CD4-positive, alpha-beta T cell treated with Interleukin-4 for 4 hours (primary cell): ENCODE measurements at places on chromosomes 2 and 18.

GRCh38 chr2:131127076-131127475 is 21.9 kb downstream of the PLEKHB2 start:
- DNase-seq: no peak

DNA sequence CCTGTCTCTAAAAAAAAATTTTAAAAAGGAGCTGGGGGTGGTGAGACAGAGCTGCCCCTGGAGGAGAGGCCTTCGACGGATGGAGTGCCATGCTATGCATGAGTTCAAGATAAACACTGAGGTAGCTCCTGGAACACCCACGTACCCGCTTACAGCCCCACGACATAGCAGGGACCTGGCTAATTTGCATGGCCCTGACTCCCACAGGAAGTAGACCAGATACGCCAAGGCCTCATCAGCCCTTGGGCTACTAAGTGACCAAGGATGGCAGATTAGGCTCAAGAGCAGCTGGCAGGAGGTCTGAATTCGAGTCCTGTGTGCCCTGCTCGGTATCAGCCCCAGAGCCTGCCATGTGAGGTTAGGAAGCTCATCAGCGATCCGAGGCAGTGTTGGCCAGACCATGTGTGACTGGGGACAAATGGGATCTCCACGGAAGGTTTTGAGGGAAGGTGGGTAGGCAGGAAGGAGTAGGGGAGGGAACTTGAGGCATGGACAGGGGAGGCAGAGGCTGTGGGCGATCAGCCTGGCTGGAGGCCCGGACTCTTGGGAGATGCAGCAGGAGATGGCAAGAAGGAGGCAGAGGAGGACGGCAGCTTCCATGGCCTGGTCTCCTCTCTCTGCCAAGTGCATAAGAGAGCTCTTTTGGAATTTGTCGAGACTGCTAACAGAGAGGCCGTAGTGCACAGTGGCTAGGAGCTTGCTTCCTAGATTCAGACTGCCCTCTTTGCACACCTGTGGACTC is 218.3 kb downstream of the GLI2 start:
- no peak for DNase-seq

- DNase-seq: no peak
Measured at GRCh38 chr18:58272779-58273435, 228.9 kb downstream of the NEDD4L start.

DNA sequence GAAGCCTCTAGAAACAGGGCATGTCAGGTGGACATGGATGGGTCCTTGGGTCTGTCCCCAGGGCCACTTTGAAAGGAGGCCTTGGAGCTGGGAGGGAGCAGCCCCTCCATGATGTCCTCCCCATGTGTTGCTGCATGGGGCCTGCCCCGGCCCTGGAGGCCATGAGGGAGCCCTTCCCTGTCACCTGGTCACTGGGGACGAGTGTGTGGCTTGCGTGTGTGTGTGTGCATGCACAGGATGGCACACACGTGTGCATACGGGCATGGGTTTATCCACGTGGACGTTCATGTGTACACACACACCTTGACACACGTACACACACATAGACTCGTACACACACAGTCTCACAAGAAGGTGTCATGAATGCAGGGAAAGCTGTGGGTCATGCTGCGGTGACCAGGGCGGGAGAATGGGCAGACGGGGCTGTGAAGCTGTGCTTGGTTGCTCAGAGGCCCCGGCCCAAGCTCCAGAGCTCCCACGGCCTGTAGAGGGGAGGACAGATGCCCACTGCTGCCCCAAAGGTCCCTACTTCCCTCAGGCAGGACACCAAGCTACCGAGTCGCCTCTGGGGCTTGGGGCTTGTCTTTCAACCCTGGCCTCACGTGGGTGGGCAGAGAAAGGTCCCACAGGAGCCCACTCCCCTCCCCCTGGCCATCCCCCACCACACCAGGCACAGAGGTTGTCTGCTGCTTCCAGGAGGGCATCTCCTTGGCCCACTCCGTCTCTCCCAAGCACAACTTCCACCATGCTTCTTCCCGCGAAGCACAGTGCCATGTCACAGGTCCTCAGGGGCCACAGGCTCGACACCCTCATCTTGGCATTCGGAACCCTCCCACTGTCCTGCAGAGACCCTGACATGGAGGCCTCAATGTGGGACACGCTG is 42.3 kb upstream of the GPC1 start:
- no peak for DNase-seq

DNA sequence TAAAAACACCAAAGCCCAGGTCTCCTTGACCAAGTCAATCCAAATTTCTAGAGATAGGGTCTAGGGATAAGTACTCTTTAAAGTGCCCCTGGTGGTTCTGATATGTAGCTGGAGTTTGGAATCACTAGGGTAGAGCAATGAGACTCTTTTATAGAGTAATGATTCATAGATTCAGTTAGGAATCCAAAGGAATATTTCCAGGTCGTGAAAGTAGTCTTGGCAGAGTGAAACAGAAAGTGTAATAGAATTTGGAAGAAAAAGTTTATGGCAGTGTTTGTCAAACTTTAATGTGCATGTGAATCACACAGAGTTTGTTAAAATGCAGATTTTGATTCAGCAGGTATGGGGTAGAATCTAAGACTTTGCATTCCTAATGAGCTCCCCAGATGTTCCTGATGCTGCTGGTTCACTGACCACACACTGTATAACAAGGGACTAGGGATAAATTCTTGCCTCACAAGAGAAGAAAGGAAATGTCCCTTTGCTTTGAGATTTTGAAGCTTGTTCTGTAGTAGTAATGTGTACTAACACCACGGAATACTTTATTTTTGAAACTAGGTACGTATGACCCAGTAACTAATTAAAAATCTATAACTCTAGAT is 1.8 kb downstream of the UPP2 start:
- DNase-seq: no peak

DNA sequence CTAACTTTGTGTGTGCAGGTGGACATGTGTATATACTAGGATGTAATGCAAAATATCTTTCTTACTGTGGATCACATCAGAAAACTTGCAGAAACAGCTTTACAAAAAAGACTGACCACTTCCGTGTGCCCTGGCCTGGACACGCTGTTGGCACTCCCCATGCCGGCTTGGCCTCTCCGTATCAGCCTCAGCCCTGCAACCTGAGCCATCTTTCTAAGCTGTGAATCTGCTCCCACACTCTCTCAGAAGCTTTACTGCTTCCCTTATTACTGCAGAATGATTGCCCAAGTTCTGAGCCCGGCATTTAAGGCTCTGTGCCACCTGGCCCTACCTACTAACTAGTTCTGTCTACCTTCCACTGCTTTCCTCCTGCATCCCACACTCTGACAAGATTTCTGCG is 37.8 kb downstream of the MYO7B start:
- no peak for DNase-seq

DNA sequence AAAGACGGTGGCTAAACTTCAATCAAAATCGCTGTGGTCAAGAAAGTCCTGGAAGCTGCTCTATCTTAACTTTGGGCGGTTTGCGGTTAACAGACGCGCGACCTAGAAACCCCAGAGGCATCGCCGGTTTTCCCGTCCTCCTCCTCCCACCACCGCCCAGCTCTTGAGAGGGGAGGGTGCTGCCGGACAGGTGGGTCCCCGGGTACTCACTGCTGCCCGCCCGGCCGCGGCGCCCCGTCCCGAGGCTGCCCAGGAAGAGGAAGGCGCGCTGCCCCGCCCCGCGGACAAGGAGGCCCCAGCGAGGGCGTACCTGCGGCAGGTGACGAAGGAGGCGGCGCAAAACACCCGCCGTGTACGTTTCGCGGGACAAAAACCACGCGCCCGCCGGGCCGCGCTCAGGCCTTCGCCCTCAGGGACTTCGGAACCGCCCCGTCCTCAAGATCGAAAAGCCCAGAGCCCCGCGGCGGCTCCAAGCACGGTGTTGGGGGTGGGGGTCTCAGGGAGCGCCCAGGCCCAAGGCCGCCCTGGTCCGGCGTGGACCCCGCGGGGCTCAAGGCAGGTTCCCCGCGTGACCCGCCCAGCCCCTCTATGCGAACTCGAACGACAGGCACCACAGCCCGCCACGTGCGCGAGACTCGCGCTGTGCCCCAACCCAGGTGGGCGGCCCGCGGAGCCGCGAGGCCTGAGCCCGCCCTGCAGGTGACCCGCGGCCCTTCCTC is at the start of gene SH3YL1:
Gene SH3YL1 (minus strand): TSS at position 259 of the 719 bp plus-strand sequence. CDS start 48 bp downstream, at position 211.
- peak; percentile 42 for DNase-seq

- DNase-seq: no peak
Measured at GRCh38 chr18:48133671-48134251, 203.3 kb upstream of the SMAD2 start.

- DNase-seq: no peak
Measured at GRCh38 chr2:169232551-169233154, 129.7 kb downstream of the LRP2 start.

DNA sequence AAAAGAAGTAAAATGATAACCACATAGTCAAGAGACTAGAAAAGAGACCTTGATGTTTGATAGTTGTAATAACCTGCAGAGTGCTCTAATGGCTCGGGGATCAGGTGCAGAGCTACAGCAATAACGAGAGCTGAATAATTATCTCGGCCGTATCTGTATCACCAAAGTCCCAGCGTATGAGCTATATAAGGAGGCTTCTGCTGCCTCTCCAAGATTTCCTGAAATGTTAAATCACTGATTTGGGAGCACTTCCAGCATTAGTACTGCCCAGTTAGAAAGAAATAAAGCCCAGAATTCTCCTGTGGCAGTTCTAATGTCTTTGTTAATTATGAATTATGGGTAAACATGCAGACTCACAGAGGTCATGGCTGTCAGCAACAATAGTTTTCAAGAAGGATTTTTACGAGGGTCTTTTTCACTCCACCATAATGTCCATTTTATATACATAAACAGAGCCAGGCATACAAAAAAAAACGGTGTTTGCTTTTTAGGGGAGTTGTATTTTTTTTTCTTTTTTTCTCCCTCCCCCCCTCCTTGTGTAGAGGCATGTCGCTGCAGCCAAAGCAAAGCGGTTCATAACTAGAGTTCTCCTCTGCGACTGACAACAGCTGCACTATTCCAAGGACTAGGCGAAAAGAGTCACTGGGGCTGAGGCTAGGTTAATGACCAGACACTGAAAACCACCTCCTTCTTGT is 168.3 kb upstream of the VRK2 start:
- DNase-seq: no peak

DNA sequence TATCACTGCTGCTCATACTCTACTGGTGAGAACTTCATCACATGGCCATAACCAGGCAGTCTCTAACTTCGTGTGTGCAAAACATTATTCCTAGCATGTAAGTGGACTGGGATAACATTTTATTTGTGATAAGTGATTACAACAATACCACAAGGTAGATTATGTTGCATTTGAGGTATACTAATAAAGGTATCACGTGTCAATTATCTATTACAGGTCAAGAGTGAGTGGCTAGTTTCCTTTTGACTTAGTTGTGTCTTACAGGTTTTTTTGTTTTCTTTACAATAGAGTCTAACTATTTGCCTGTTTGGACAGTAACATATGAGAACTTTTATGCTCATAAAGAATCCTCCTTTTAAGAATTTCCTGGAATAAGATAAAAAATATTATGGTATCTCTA is 67.2 kb upstream of the DSC1 start:
- DNase-seq: no peak

- no peak for DNase-seq
Measured at GRCh38 chr18:76619621-76620315, 124.7 kb upstream of the ZNF516 start.

DNA sequence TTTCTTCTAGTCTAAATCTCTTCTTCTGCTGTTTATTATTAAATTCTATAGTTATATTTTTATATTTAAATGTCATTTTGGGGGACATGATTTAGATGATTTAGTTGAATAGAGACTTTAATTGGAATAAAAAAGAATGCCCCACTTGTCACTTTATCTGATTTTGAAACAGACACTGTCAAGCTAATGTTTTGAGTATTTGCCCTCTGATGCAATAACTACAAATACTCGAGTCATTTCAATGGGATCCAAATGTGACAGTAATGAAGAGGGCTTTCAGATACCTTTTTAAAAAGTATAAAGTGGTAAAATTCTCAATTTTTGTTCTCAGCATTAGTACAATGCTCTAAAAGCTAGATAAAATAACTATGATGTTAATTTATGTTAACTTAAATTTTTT is 257.3 kb upstream of the SESTD1 start:
- DNase-seq: no peak

GRCh38 chr2:1538663-1539062 is 125.4 kb downstream of the TPO start:
- DNase-seq: no peak

- DNase-seq: peak; percentile 10
Measured at GRCh38 chr2:241358470-241358869, 2.4 kb downstream of the FARP2 start.

- peak; percentile 31 for DNase-seq
Measured at GRCh38 chr2:96977631-96978195, 8.7 kb downstream of the FAM178B start.

- DNase-seq: no peak
Measured at GRCh38 chr18:7760967-7761948, 194.1 kb downstream of the PTPRM start.

- no peak for DNase-seq
Measured at GRCh38 chr2:205563646-205564045, 118.7 kb upstream of the NRP2 start.

- DNase-seq: no peak
Measured at GRCh38 chr2:71690876-71691475, 237.6 kb downstream of the DYSF start.

- no peak for DNase-seq
Measured at GRCh38 chr2:51032751-51033330, 909 bp upstream of the NRXN1 start.

- DNase-seq: no peak
Measured at GRCh38 chr2:72144632-72145288, 2.9 kb downstream of the CYP26B1 start.

- DNase-seq: no peak
Measured at GRCh38 chr2:70570041-70570661, 16.5 kb upstream of the TGFA start.

GRCh38 chr18:68648191-68648590 is 66.7 kb downstream of the TMX3 start:
- no peak for DNase-seq

DNA sequence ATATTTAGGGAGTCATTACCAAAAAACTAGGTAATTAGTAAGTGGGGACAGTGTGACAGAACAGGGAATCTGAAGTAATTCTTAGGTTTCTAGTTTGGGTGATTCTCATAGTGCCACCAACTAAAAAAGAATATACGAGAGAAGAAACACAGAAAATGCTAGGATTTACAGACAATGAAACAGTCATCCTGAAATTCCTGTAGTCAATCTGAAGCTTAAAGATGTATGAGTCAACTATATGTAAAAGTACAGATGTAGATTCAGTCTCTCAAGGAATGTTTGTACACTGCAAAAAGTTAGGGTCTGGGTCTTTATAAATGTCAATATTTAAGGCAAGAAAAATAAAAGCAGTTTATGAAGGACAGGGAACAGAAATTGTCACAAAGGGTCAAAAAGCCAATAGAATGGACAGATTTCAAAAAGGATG is 107.0 kb downstream of the STRN start:
- DNase-seq: no peak

DNA sequence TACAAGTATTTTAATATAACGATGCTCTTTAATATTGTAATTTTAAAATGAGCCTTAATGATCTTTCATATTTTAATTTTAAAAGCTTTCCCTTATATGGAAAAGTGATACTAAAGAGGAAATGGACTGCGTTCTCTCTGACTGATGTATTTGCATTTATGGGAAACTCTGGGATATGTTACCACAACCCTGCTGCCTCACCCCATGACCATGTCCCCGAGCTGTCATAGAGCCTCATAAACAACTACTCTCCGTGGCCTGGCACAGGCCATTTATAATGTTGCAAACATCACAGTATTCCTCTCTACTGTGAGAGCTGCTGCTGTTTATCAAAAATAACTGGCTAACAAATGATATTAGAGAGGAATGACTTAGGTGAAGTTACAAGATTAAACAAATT is 75.8 kb upstream of the SEC11C start:
- no peak for DNase-seq

GRCh38 chr2:233791151-233791882 is 13.2 kb downstream of the MROH2A start:
- no peak for DNase-seq
